ENCODE measurements at places on chromosomes 6 and 20.

DNA sequence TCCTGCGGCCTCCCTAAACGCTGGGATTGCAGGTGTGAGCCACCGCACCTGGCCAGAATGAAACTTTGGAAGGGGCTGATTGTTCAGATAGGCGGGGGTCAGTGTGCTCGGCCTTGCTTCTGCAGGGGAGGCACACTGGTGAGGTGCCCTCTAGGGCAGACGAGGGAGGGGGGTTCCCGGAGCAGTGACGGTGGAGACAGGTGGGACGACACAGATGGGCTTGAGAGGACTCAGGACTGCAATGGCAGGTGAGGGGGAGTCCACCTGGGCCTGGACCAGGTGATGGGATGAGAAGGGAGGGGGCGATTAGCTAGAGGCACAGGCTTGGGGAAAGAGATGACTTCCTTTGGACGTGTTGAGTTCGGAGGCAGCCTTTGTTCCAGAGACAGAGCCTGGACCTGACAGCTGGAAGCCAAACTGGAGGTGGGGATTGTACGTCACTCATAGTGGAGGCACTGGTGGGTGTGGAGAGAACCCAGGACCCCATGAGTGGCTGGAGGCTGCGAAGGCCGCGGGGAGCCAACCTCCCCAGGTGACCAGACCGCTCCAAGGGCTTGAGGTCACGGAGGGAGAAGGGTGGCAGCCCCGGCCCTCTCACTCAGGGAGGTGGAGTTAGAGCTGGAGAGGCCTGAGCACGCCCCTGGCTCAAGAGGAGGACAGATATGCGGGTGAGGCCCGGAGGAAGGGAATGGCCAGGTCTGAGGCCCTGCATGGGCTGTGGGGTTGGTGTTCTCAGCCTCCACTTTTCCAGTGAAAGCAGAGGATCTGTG, 10.5 kb upstream of the MAP1LC3A start:
- no peak for DNase-seq

DNA sequence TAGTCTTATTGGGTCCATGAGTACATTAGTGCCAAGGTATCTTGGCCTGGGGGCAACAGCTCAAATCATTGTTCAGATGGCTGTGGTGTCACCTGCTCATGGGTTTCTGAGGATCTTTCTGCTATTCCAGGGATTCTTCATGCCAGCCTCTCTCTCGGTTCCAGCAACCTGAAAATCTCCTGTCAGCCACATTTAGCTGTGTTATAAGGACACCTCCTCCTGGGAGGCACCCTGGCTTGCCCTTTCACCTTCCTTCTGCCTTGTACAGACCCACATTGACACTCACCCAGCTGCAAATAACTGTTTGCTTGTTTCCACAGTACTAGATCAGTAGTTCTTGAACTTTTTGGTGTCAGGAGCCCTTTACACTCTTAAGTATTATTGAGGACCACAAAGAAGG, 159.9 kb downstream of the GRM4 start:
- no peak for DNase-seq

GRCh38 chr20:16267526-16267925, 305.7 kb downstream of the KIF16B start:
- no peak for DNase-seq

- DNase-seq, result no peak
Measured at GRCh38 chr6:307874-308273, 15.6 kb downstream of the DUSP22 start.

DNA sequence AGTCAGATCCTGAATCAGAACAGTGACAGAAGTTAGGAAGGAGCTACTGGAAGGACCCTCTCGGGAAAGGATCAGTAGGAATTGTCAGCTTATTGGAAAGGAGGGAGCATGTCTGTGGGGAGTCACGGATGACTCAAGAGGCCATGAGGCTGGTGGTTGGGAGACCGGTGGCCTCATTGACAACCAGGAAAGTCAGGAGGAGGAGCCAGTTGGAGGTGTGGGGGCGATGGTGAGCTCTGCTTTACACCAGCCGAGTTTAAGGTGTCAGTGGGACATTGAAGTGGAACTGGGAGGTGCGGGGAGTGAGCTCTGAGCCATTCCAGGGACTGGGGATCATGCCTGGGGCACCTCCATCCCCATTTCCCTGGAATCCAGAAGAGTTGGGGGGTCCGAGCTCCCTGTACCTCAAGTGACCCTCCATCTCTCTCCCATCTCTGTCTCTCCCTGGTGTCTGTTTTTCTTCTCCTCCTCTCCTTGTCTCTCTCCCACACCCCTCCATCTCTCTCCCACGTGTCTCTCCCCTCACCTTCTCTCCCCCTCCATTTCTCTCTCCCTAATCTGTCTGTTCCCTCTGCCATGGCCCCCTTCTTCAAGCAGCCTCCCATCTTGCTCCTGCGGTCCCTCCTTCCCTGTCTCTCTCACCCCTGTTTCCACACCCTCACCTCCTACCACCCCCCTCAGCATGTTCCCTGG, 14.3 kb upstream of the ZBTB9 start:
- no peak for DNase-seq

DNA sequence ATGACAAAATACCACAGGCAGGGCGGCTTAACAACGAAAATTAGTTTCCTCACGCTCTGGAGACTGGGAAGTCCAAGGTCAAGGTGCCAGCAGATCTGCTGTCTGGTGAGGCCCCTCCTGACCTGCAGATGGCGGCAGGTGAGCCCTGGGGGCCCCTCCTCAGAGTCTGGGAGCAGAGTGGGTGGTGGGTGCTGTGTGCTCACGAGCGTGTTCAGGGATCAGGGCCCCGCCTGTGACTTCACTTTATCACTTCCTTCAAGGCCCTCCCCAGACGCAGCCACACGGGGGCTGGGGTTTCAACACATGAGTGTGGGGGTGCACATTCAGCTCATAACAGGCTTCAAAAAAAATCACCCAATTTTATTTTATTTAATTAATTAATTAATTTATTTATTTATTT, 39.3 kb downstream of the SLC2A4RG start:
- no peak for DNase-seq

GRCh38 chr6:140011537-140011936, 637.1 kb upstream of the CITED2 start:
- no peak for DNase-seq

- DNase-seq, result peak; percentile 65
Measured at GRCh38 chr6:27296106-27296783, 15.8 kb downstream of the POM121L2 start.

GRCh38 chr6:83708970-83709747, at the start of gene SNAP91:
TSS of gene SNAP91 (minus strand) at chr6:83709101. CDS start at chr6:83707927, 1,174 bp downstream.
- peak; percentile 92 for DNase-seq

GRCh38 chr6:37757381-37757780, 59.7 kb upstream of the MDGA1 start:
- no peak for DNase-seq

DNA sequence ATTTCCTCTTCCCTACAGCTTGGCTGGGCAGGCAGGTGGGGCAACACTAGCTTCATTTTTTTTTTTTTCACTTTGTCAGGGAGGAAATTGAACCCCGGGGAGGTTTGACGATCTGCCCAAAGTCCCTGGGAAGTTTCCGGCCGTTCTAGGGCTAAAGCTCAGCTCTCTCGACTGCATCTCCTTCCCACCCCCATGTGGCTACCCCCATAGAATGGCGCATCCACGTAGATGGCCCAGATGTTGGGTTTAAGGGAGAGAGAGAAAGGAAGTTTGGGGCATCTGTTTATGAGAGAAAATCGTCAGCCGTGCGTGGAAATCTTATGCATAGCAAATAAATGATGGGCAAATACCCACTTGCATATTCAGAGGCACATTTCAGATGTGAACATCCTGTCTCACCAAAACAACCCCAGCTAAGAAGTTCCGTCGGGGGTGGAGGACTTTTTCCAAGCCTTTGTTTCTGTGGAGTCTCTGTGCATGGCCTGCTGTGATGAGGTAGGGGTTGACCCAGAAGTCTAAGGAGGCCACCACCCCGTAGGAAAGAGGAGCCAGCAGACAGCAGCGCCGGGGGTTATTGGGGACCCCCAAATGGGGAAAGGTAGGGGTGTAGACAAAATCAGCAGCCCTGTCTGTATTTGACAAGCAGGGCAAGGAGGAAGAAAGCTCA, 40.5 kb upstream of the ZNF831 start:
- DNase-seq, result no peak

- no peak for DNase-seq
Measured at GRCh38 chr6:89205819-89206218, 11.3 kb downstream of the GABRR1 start.

- DNase-seq, result peak; percentile 47
Measured at GRCh38 chr6:116404696-116405095, 33.9 kb downstream of the DSE start.

DNA sequence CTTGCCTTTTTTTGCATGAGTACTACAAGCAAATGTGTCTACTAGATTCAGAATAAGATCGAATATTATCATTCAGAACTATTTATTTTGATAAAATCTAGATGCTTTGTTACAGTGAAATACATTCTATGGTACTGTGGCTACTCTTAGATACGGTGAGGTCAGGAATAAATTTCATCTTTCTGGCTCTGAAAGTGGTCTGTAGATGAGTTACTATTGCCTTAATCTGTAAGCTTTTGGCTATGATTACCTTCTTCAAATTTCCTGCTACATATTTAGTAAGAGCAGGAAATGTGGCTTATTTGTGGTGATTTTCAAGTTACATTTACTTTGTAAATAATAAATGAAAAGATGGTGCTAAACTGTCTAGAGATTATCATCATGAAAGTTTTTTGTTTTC, 50.0 kb downstream of the SCAF8 start:
- no peak for DNase-seq

DNA sequence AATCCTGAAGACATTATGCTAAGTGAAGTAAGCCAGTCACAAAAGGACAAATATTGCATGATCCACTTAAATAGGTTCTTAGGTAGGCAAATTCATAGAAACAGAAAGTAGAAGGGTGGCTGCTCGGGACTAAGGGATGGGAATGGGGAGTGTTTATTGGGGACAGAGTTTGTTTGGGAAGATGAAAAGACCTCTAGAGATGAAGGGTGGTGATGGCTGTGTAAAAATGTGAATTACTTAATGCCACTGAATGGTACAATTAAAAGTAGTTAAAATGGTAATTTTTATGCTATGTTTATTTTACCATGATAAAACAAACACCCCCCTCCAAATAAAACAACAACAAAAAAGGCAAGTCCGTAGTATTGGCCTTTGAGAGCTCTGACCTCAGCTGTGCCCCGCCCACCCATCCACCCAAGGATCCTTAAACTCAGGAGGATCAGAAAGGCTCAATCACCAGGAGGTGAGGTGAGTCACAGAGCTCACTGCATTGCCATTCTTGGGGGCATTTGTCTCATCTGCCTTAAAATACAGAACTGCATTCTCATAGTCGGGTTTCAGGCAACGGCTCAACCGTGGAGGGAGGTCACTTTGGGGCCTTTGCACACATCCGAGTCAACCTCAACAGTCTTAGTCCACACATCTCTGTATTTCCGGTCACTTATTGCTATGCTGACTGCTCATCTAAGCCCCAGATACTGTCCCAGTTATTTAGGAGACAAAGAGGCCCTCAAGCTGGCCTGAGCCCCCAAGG, 96.7 kb downstream of the SLC22A23 start:
- no peak for DNase-seq

DNA sequence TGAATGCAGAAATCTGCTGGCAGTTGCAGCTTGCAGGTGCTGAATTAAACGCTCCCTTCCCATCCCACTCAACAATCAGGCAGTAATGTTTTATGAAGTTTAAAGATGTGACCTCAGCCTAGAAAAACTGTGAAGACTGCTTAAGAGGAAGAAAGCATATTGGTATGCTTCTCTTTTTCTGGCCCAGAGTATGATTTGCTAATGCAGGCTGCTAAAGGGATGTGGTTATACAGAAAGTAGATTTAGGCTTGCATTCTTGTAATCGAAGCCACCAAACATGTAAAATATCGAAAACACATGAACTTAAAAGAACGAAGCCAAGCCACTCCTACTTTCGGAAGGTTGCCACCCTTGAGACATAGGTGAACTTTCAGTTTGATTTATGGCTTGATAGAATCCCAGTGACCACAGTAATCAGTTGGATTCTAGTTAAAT, 40.7 kb downstream of the MAP3K5 start:
- no peak for DNase-seq

DNA sequence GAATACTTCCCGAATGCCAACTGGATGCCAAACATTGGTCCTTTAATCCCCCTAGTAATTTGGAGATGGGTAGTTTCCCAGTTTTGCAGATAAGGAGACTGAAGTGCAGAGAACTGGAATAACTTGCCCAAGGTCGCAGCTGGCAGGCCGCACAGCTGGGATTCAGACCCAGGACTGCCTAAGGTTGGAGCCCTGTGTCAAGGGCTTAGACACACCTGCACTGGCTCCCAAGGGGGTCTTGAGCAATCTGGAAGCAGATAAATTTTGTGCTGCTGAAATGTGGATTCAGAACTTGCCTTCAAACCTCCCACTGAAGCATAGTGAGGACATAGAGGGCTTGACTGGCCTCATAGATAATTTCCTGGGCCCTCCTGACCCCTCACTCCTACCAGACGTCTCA, 30.5 kb downstream of the FOXP4 start:
- DNase-seq, result no peak

DNA sequence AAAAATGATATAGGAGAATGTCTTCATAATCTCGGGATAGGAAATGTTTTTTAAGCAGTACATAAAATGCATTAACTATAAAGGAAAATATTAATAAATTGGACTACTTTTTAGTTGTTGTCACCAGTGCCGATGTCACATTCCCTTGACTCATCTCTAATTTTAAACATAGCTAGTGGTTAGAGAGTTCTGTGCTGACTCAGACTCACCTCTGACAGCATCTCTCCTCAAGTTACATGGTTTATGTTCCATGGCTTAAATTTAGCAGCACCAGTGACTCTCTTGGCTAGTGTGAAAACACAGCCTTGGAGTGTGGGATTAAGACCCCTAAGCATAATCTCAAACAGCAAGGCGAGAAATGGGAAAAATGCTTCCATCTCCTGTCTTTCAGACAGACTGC, 311.8 kb upstream of the MMS22L start:
- DNase-seq, result no peak
